Fibroblast of skin of right biceps (primary cell): ENCODE measurements at places on chromosomes 13 and 19.

- DNase-seq, result no peak
These were observed 8.6 kb downstream of the RFPL4AL1 start for GRCh38 chr19:55777528-55777927.

DNA sequence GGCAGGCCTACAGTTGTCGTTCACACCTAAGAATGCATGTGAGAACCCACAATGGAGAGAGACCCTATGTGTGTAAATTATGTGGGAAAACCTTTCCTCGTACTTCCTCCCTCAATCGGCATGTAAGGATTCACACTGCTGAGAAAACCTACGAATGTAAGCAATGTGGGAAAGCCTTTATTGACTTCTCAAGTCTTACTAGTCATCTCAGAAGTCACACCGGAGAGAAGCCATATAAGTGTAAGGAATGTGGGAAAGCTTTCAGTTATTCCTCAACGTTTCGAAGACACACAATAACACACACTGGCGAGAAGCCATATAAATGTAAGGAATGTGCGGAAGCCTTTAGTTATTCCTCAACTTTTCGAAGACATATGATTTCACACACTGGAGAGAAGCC is 11.3 kb downstream of the ZNF555 start:
- no peak for DNase-seq

GRCh38 chr13:45626731-45627374 is 11.3 kb upstream of the ERICH6B start:
- DNase-seq, result peak; percentile 20

DNA sequence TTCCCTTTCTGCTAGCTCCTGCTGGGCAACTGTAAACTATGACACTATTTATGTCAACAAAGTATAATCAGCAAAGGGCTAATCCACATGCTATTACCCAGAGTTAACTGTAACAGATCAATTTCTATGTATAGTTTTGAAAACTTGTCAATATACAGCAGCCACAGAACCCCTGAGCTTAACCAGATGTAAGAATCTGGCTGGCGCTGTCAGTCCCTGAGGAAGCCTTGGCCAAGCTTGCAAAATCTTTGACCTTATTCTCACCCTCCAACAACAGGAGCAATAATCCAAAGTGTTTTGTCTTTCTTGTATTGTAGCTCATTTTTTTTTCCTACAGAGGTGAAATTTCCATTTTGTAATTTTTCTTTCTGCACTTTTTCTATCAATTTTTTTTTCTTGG is 1230.1 kb upstream of the SLC10A2 start:
- DNase-seq, result no peak

DNA sequence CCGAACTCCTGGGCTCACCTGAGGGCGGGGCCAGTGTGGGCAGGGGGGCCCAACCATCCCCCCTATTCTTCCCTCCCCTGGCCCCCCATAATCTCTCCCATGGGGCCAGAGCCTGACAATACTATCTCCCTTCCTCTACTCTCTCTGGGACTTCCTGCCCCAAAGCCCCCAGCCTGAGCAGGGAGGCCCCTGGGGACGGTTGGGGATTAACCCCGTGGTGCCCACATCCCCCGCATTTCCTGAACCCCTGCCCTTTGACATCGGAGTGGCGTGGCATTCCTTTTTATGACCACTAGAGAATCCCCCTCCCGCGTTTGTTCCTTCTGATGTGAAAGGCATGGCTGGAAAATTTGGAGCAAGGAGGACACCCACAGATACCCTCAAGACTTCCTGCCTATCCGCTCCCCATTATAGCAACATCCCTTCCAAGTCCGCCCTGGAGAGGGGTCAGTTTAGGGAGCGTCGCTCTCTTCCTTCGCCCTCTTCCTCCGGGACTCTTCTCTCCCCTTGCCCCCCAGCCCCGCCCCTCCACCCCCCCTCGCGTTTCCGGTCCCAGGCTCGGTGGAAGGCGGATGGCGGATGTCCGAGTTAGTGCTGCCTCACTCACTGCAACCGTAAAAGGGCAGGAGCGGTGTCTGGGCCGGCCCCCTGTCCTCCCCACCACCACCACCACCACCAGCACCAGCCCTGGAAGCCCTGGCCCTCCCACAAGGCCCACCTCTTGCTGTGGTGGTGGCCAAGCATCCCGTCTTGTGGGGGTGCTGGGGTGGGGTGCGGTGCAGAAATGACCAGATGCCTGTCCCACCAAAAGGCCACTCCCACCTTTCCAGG is 1.8 kb downstream of the VASP start:
- DNase-seq, result peak; percentile 74

DNA sequence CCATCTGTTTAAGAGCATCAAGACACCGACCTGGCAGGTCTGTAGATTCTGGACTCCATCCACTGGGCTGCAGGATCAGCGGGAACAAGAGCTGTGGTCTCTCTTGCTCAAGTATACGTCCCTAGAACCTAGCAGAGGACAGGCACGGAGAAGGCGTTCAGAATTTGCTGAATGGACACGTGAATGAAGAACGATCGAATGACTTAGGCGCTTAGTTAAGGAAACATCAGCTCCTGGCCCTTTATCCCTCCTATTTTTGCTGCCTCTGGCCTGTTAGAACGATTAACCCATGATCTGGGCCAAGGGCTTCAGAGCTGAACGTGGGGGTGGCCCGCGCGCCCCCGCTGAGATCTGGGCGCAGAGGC is 953 bp downstream of the DZIP1 start:
- peak; percentile 33 for DNase-seq

GRCh38 chr13:30895773-30896172 is 10.3 kb upstream of the MEDAG start:
- DNase-seq, result peak; percentile 93

GRCh38 chr19:28492621-28493020 is 720.3 kb downstream of the UQCRFS1 start:
- DNase-seq, result no peak

DNA sequence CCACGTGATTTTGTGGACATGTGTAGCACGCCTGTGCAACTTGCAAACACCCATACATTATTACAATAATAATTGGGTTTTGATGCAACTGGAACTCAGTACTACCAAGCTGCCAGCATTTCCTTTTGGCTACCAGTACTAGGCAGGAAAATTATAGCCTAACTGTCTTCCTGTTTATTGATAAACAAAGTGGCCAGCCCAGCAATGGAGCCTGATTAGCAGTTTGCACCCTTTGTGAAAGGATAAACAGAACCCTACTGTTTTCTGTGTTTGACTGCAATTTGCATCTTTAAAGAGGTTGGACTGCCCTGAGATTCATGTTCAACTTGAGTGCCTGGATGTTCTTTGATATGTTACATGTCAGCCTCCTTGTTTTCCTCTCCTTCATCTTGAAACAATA is 173.9 kb downstream of the ZIC5 start:
- DNase-seq, result no peak

- DNase-seq, result peak; percentile 13
These were observed 29.4 kb downstream of the RFXAP start for GRCh38 chr13:36848199-36848982.

GRCh38 chr13:75393839-75394520 is 88.0 kb downstream of the TBC1D4 start:
- no peak for DNase-seq

DNA sequence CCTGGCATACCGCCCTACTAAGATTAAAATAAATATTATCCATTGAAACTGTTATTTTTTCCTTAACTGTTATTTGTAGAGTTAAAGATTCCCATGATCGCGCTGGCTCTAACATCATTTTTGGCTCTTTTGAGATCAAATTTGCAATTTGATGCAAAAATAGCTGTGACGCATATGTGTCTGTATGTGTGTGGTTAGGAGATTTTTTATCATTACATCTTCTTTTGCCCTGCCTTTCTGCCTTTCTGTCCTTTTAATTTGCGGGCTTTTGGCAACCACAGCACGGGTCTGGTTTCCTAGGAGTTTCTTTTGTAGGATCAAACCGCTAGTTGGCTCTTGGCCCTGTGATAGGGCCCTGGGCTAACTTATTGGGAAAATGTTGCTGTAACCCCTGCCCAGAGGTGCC is 37.3 kb upstream of the ALOX5AP start:
- DNase-seq, result peak; percentile 88

DNA sequence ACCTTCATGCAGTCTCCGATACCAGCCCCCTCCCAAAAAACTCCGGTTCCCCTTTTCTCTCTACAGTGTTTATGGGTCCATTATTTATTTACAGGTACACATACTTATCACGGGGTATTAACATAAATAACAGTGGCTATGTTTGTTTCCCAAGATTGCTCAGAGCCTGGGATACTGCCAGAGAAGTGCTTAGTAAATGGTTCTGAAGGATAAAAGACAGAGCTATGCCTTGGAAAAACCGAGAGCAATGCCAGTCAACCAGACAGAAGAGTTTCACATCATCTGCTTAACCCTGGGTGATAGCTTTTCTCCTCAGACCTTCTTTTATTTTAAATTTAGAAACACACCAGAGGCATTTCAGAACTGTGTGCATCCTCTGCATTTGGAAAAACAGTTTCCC is 61.3 kb downstream of the NUFIP1 start:
- no peak for DNase-seq

DNA sequence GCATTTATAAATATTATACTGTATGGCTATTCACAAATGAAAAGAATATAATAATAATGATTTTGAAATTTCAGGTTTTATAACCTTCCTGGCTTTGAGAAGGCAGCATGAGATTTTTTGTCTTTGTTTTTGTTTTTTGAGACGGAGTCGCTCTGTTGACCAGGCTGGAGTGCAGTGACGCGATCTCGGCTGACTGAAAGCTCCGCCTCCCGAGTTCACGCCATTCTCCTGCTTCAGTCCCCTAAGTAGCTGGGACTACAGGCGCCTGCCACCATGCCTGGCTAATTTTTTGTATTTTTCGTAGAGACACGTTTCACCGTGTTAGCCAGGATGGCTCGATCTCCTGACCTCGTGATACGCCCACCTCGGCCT is 64.1 kb downstream of the ZNF429 start:
- no peak for DNase-seq

- DNase-seq, result no peak
These were observed 35.0 kb downstream of the ATP11A start for GRCh38 chr13:112724788-112725345.

DNA sequence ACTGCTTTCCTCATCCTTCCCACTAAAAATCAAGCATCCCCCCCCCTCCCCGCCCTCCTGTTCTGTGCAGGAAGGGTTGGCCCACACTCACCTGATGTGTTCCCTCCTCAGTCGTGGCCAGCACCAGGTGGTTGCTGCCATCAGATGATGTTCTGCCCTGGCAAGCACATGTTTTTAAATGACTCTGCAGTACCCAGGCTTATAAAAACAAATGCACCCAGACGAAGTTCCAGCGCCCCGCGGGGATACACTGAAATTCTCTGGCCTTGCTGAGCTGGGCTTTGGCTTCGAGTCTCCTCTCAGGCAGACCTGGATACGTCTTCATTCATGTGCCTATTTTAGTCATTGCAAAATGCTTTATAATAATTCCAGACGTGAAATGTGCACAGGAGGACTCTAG is 316.3 kb downstream of the DLEU7 start:
- DNase-seq, result no peak

GRCh38 chr19:19530423-19530804 is 1.7 kb downstream of the YJEFN3 start:
- no peak for DNase-seq

GRCh38 chr13:106003651-106004050 is 531.8 kb downstream of the EFNB2 start:
- DNase-seq, result no peak
